ENCODE measurements at places on chromosomes 1 and 21. TPM values are rescaled to one million over a fixed set of nuclear protein-coding genes. Genes with fewer than 3 reads are reported as not detected.

ZNF496 gene
- 11.6 TPM for total RNA-seq

ITGB2 gene
- 565 TPM for total RNA-seq

SPRR2G gene
- total RNA-seq: not detected

MAB21L3 gene
- total RNA-seq: not detected

SLC25A24 gene
- total RNA-seq: 21.7 TPM

CD55 gene
- total RNA-seq: 132 TPM

TMED5 gene
- 44.7 TPM for total RNA-seq

PDZK1IP1 gene
- total RNA-seq: not detected

C1orf210 gene
- total RNA-seq: not detected

ESPN gene
- total RNA-seq: 1.2 TPM

PAQR6 gene
- total RNA-seq: 4.7 TPM

LENEP gene
- 1.2 TPM for total RNA-seq

IQGAP3 gene
- total RNA-seq: 24.6 TPM

TACSTD2 gene
- not detected for total RNA-seq

PBX1 gene
- total RNA-seq: 0.05 TPM

VANGL1 gene
- total RNA-seq: 12.0 TPM

NTMT2 gene
- not detected for total RNA-seq

RGS8 gene
- not detected for total RNA-seq

DDAH1 gene
- total RNA-seq: not detected

RNU5D-1 gene
- not detected for total RNA-seq

PLA2G4A gene
- not detected for total RNA-seq

CFAP57 gene
- not detected for total RNA-seq
